ENCODE measurements at places on chromosomes 4 and X.

GRCh38 chr4:186886759-186887158, 163.1 kb upstream of the FAT1 start:
- DNase-seq: no peak

- DNase-seq: no peak
Measured at GRCh38 chrX:124518885-124519284, 172.5 kb downstream of the SH2D1A start.

DNA sequence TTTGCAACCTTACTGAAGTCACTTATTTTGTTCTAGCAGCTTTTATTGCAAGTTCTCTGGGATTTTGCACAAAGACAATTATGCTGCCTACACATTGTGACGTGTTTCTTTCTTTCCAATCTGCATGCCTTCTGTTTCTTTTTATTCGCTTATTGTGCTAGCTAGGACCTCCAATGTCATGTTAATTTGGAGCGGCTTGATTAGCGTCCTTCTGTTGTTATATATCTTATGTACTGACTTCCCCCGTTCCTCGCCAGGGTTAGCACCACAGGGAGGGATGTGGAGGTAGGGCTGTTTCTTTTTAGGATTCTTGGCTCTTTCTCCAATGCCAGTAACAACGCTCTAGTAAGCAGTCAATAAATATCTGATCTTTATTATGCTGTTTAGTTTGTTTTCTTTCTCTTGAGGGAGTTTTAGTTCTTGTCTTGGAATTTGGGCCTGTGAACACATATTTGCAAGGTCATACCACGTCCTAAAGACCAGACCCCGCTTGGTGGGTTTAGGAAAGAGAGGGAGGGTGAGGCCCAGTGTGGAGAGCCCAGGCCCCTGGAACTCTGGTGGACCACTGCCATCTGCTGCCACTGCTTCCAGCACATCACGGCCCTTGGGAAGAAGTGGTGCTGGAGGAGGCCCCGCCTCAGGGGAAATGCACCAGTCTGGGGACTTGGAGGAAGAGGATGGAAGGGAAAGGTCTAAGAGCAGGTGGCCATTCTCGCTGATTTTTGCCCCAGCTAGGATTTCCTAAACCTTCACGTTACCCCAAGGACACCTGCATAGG, 129.1 kb downstream of the TRIML1 start:
- DNase-seq: no peak

GRCh38 chrX:7190157-7190556, 42.2 kb upstream of the PUDP start:
- DNase-seq: no peak

DNA sequence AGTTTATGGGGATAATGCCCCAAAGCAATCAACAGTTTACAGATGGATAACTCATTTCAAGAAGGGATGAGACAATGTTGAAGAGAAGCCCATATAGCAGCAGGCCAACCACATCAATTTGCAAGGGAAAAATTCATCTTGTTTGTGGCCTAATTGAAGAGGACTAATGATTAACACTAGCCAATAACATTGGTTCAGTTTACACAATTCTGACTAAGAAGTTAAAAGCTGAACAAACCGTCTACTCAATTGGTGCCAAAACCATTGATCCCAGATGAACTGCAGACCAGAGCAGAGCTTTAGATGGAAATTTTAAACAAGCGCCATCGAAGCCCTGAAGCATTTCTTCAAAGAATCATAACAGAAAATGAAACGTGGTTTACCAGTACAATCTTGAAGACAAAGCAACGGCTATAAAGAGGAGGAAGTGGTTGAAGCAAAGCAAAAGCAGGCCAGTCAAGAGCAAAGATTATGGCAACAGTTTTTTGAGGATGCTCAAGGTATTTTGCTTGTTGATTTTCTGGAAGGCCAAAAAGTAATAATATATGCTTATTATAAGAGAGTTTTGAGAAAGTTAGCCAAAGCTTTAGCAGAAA, 20.5 kb upstream of the BLTP1 start:
- peak; percentile 43 for DNase-seq

DNA sequence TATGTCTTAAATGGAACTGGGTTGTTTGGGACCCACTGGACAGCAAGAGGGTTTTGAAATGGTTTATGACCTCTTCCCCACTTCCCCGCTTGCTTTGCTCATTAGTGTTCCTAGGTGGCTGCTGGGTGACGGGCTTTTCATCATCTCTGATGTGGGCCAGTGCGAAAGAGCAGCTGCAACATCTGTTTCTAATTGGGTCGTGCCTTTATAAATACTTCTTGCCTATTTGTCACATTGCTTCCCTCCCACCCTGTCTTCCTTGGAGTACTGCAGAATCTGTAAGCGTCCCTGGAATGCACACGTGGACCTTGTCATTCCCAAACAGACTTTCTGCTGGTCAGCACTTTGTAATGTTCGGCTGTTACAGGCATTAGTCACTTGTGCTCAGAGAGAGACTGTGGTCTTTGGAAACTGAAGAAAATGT, 35.2 kb downstream of the SEPTIN11 start:
- no peak for DNase-seq

- no peak for DNase-seq
Measured at GRCh38 chr4:28621591-28621990, 1761.0 kb downstream of the STIM2 start.

DNA sequence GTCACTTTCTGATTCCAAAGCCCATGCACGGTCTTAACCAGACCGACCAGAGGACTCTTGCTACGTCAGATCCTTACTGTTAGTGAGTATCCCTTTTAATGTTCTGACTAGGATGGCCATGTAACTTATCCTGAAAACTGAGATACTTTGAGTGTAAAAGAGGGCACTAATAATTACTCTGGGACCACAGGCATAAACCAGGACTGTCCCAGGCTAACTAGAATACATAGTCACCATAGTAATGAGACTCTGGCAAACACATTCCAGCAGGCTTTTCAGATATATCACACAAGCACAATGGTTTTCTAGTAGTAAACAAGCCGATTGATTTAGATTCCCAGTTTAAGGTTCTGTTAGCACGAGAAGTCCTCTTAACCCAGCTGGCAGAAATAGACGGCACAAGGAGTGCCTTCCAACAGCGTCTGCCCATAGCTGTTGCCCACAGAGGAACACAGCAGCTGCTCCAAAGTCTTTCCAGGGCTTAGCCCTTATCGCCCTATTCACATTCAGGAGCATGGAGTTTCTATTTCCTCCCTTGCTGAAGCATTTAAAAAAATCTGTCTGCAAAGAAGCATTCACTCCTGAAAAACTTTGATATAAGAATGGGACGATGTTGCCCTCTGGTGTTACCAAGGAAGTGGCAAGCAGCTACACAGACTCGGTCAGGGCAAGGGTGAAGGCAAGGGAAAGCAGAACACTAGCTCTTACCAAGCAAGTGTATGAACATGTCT, 92.4 kb downstream of the CXCL13 start:
- DNase-seq: no peak

GRCh38 chr4:21139327-21139726, 439.1 kb downstream of the PACRGL start:
- no peak for DNase-seq

DNA sequence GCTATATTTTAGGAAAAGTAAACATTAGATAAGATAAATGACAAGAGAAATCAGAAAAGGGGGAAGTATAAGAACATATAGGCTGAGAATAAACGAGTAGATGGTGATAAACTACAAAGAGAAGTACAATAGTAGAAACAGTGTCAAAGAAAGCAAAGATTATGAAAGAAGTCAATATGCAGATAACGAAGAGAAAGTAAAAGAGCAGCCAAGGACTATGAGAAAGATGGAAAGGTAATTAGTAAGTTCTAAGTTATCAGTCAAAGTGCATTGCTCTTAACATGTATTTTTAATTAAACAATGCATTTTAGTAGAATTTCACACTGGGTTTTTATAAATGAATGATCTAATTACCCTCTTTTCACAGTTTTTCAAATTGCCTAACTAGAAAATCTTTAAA, 1801.3 kb upstream of the PCDH10 start:
- no peak for DNase-seq

GRCh38 chrX:35842674-35843073, 44.5 kb downstream of the MAGEB16 start:
- no peak for DNase-seq

Measured in activated CD4-positive, alpha-beta T cell treated with anti-CD3 and anti-CD28 coated beads, Interleukin-2, amount 10 ng/mL, durations not matched to agents 7 days and 5 days (primary cell).